Bone marrow (tissue), 2 donors: ENCODE measurements at places on chromosomes 3 and 15.

GRCh38 chr15:52417957-52418356, 110.7 kb downstream of the MYO5A start:
- DNase-seq: no peak

- DNase-seq: no peak
Observed at GRCh38 chr15:101810876-101811275, 1.1 kb upstream of the OR4F15 start.

DNA sequence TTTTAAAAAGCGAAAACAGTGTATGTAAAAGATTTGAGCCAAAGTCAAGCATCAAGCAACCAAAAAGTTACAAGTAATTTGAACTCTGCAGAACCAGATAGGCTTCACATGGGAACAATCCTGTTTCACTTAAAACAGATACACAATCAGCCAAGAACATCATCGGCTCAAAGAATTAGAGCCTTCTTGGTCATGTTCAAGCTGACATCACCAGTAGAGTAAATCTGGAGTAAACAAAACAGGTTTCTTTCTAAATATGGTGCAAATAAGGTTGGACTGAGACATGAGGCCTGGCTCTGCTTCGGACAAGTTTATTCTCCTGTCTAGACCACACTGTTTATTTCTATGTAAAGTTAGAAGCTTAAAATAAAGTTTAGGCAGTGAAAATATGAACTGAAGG, 116.0 kb downstream of the GMNC start:
- DNase-seq: no peak

DNA sequence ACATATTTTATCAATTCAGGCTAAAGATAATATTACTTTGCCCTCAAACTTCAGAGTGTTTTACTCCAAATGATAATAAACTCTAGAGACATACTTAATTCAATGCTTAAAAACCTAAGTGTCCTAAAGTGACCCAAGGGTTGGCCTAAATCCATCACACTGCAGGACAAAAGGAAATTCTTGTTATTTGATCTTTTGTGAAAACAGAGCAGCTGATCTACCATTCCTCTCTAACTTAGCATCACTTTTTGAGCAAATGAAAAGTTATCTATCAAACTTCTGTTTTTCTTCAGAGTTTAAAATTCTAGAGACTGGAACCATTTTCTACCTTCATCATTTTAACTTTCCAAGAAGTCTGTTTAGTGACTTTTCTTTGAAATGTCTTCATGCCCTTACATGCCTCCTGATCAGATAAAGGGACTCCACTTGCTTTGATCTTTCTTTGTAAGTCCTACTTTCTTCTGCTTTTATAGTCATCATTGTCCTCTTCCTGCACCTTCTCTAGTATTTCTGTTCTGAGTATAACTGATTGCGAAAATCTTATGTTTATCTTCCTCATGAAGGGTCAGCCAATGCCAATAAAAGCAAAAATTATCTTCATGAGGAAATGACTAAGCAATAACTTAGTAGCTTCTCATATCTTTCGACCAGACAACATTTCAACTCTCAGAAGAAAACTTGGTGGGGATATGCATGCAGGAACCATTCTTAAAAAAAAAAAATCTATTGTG, 378.7 kb upstream of the TGFBR2 start:
- no peak for DNase-seq

- no peak for DNase-seq
Observed at GRCh38 chr3:130543322-130543721, 26.3 kb downstream of the COL6A6 start.

GRCh38 chr15:66707310-66708082, 5.5 kb downstream of the SMAD6 start:
- no peak for DNase-seq

DNA sequence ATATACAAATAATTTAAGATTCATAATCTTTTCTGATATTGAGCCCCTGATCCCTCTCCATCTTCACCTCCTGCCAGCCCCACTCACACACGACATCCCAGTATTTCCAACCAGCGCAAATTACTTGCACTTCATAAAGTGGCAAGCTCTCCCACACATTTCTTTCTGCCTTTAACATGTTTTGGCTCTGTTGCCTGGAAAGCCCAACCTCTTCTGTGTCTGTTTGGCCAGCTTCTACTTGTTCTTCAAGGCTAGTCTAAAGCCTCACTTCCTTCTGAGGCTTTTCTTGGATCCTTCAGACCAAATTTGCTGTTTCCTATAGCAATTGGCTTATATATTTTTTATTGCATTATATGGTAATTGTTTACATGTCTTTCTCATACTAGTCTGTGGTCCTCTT, 5.1 kb upstream of the TM6SF1 start:
- DNase-seq: no peak

DNA sequence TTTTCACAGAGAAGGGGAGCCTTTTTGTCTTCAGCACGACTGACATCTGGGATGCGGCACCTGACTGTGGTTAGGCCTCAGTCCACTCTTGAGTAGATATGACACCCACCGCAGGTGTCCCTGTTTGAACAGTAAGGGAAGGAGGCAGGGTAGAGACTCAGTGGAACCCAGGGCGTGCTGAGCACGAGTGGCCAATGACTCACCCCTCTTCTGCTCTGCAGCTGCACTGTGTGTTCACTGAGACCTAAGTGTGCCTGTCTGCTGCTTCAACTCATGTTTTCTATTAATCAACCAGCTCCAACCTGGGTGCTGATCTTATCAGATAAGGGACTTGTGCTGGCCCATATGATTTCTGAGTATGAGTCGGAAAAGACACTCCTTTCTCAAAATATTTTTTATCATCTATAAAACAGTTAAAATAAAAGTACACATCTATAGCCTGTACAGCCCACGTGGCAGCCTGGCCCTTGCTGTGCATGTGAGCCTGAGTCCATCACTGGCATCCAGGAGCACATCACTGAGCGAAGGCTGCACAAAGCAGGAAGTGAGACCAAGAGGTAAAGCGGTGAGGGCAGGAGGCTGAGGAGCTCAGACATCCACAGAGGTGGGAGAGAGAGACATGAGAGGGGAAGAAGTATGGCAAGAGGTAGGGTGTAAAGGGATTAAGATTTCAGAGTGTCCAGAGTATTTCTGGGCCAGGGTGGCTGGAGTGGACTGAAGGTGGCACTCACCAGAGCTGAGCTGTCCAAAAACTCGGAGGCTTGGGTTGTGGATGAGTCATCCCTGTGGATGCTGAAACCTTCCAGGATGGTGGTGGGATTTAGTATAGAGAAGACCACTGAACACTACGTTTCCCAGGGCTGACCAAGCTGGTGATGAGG, 49.2 kb downstream of the SLC41A3 start:
- no peak for DNase-seq

DNA sequence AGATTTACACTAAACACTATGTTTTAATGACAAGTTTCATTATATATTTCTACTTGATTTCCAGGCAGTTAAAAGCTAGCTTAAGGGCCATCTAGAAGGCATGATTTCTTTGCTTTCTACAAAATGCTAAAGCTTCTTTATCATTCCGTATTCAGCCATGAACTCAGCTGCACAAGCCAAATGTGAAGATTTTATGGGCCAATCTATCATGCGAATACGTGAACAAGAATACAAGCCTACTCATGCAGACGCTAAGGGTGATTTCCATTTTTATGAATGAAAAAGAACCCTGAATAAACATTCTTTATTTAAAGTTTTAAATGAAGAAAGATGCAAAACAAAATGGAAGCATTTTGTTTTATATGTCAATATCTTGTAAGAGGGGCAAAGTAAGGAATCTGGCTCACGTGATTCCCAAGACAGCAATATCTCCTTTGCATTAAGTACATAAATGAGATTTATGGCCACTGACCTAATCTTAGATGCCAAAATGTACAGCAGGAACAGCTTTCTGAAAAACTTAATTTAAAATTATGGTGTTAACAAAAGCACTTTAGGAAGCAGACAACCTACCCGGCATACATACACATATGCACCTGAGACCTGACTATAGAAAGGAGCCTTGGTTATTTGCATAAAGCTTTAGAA, 215.8 kb downstream of the DPH6 start:
- DNase-seq: no peak

GRCh38 chr3:88032245-88032644, 26.6 kb downstream of the CGGBP1 start:
- no peak for DNase-seq

- DNase-seq: no peak
Observed at GRCh38 chr3:119967353-119968006, 126.8 kb downstream of the GSK3B start.

DNA sequence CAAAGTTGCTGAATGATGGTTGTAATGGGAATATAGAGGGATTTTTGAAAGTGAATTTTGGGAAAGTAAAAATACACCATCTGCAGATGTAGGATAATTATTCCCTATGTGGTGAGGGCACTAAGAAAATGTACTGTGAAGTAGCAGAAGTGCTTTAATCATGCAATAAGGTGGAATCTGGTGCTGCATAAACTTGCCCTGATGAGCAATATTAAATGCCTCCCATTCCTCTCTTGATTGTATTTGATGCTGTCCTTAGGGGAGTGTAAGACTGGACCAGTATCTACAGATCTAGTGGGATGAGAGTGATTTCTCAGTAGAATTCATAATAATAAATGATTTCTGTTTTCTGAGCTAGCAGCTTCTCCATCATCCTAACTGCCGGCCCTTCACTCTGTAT, 47.7 kb upstream of the ATP2C1 start:
- no peak for DNase-seq

- DNase-seq: no peak
Observed at GRCh38 chr15:80450811-80451321, 46.7 kb downstream of the ARNT2 start.

DNA sequence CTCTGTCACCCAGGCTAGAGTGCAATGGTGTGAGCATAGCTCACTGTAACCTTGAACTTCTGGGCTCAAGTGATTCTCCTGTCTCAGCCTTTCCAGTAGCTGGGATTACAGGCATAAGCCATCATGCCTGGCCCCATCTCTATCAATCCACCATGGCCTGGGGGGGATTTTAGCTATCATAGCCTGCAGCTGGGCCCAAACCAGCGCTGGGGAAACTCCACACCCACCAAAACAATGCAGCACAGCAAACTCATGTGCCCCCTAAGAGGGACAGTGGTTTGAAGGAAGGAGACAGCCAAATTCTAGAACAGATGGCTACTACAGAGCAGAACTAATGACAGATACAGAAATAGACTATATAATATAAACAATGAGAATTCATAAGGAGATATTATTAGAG, 13.8 kb upstream of the NSMCE3 start:
- no peak for DNase-seq

DNA sequence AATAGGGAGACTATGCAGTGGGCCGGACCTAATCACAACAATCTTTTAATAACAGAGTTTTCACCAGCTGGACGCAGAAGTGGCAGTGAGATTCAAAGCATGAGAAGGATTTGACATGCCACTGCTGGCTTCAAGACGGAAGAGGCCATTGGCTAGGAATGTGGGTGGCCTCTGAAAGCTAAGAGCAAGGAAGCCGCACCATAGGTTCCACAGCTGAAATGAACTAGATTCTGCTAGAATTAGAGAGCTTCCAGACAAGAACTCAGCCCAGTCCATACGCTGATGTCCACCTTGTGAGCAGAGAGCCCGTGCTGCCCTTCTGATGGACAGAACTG, 6.9 kb upstream of the NCBP2 start:
- DNase-seq: no peak

DNA sequence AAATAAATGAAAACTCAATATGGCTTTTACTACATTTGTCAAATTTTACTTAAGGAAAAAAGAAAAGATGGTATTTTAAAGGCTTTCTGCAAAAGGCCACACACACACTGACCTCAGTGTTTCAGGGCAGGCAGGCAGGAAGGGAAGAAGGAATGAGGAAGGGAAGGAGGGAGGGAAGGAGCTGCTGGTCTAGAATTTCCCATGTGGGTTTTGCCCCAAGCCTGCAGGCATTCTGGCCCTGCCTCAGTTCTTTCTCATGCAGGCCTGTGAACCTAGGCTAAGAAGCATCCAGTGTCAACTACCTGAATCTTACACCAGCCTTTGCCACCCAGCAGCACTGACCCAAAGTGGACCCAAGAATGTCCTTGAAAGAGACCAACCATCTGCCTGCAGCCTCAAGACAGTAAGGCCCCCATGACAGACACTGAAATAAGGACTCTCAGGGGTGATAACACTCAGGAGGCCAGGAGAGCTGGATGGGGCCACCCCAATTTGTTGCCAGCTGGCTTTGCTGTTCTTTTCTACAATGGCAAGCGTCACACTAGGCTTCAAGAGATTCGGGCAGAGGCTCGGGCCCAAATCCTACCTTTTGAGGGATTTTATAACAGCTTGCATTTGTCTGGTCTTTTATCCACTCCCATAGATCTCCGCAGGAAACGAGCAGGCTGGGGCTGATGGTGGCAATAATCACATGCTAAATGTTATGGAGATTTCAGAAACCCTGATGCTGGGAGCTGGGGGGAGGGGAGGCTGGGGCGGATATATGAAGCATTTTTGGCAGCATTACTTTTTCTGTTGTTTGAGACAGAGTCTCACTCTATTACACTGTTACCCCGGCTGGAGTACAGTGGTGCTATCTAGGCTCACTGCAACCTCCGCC, 51.4 kb downstream of the XXYLT1 start:
- no peak for DNase-seq

- no peak for DNase-seq
Observed at GRCh38 chr3:113261626-113262303, 50.4 kb downstream of the BOC start.

DNA sequence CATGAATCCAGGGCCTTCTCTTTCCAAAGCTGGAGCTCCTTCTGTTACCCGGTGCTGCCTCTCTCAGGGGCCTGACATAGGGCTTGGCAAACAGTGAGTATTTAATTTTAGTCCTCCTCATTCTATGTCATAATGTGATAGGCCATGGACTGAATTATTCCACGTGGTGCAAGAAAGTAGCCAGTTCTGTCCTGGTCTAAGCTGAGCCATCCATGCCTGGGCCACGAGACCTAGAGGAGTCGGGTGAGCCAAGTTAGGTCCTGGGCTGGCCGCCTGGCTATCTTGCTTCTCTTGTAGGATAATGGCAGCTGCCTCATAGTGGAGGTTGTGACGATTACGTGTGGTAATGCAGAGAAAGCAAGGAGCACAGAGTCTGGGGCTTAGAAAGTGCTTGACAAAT, 170.6 kb downstream of the FAM43A start:
- DNase-seq: no peak

GRCh38 chr3:82157952-82158351, 396.5 kb upstream of the GBE1 start:
- DNase-seq: no peak
